ENCODE measurements at places on chromosomes 12 and 14. TPM values are rescaled to one million over a fixed set of nuclear protein-coding genes. Genes with fewer than 3 reads are reported as not detected.
A peak's percentile ranks its signal among the peaks of the same experiment; 100 is the strongest.

Gene ACOT6
- not detected for total RNA-seq

Gene DLGAP5
- total RNA-seq: 1.3 TPM

Gene BCL11B
- total RNA-seq: 196 TPM

Gene PTCSC3
- not detected for total RNA-seq

Gene NINJ2
- total RNA-seq: 2.6 TPM

Gene PAX9
- 0.23 TPM for total RNA-seq

Gene TSHR
- total RNA-seq: 0.25 TPM

GRCh38 chr12:45974883-45975282 lies 15.5 kb downstream of the SCAF11 start:
- no peaks in the 10 kb centered on the region for H3K27me3 ChIP-seq
- peaks cover 7% of the 10 kb centered on the region for H3K4me1 ChIP-seq
- H3K36me3 ChIP-seq: no peaks in the 10 kb centered on the region
- no peak overlapping the region for H3K4me3 ChIP-seq
- DNase-seq: no peak

GRCh38 chr12:9032202-9032964 lies 43.0 kb downstream of the KLRG1 start:
- DNase-seq: no peak
- peaks cover 67% of the 10 kb centered on the region for H3K4me1 ChIP-seq
- H3K27ac ChIP-seq: peak overlapping the region; percentile 17
- H3K36me3 ChIP-seq: peaks cover 17% of the 10 kb centered on the region
- no peaks in the 10 kb centered on the region for H3K27me3 ChIP-seq

DNA sequence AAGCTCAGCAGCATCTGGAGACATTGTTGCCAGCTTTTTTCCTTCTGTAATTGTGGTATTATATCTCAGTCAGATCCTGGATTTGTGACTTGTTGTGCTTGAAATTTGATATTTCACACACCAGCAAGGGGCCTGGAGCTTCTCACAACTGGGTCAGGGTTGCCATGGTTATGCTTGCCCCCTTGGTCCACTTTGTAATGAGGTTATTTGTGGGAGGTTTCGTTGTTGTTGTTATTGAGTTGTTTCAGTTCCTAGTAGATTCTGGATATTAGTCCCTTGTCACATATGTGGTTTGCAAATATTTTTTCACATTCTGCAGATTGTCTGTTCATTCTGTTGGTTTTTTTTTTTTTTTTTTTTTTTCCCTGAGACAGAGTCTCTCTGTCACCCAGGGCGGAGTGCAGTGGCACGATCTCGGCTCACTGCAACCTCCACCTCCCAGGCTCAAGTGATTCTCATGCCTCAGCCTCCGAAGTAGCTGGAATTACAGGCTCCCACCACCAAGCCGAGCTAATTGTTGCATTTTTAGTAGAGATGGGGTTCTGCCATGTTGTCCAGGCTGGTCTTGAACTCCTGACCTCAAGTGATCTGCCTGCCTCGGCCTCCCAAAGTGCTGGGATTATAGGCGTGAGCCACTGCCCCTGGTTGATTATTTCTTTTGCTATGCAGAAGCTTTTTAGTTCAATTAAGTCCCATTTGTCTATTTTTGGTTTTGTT lies 80.6 kb upstream of the ETV6 start:
- H3K27me3 ChIP-seq: no peaks in the 10 kb centered on the region
- no peak overlapping the region for H3K27ac ChIP-seq
- H3K4me3 ChIP-seq: no peak overlapping the region

GRCh38 chr12:88108021-88108420 lies 33.9 kb downstream of the CEP290 start:
- H3K4me1 ChIP-seq: no peaks in the 10 kb centered on the region
- peaks cover 38% of the 10 kb centered on the region for H3K36me3 ChIP-seq
- H3K27ac ChIP-seq: no peak overlapping the region
- H3K27me3 ChIP-seq: no peaks in the 10 kb centered on the region
- DNase-seq: no peak

DNA sequence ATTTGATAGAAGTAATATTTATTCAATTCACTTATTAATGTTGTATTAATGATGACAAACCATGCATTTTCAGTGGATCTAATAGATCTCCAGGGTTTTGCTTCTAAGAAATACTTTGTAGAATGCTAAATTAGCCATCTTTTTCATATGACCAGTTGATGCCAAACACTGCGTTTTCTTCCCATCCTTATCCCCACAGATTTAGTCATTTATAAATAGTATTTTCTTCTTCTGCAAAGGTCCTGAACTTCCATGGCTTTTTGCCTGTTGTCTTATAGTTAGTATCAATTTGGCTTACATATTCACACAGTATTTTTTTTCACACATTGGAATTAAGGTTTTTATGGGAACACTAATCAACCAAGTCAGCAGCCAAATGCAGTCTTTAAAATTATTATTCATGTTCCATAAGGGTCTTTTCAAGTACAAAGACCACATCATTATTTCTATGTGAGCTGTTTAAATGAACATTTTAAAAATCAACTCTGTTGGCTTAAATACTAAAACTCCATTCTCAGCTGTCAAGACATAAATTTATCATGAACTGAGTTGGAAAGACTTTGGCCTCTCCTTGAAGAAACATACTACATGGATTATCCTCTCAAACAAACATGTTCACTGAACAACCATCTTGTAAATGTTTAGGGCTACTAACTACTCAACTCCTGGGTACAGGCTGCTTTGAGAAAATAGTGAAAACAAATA lies 1278.4 kb upstream of the FLRT2 start:
- no peak overlapping the region for H3K4me3 ChIP-seq
- H3K27ac ChIP-seq: no peak overlapping the region
- H3K36me3 ChIP-seq: no peaks in the 10 kb centered on the region
- H3K4me1 ChIP-seq: no peaks in the 10 kb centered on the region
- no peaks in the 10 kb centered on the region for H3K27me3 ChIP-seq

DNA sequence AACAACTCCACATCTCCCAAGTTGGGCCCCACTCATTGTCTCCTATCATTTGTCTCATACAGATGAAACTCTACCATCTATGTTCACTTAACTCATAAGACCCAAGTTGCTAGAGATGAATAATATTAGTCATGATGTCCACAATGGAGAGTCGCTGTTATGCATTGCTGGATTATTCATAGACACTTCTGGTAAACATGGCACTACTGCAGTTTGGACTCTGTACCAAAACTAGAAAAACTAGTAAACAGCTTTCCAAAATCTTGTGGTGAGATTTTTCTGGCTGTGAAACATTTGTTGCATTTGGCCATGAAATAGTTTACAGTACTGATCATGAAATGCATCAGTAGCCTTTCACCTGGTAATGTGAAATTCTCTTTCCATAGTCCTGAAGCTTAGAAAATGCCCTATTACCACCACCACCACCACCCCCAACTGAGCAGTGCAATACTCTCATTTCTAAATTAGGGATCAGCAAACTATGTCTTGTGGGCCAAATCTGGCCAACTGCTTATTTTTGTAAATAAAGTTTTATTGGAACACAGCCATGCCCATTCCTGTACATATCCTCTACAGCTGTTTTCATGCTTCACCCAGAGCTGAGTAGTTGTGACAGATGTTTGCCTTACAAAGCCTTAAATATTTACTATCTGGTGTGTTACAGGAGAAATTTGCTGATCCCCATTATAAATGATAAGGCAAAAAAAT lies 236.5 kb downstream of the DPF3 start:
- H3K4me3 ChIP-seq: no peak overlapping the region
- H3K27me3 ChIP-seq: no peaks in the 10 kb centered on the region
- no peak for DNase-seq
- no peaks in the 10 kb centered on the region for H3K4me1 ChIP-seq
- H3K27ac ChIP-seq: no peak overlapping the region

- H3K27ac ChIP-seq: no peak overlapping the region
- DNase-seq: no peak
- no peaks in the 10 kb centered on the region for H3K27me3 ChIP-seq
- no peaks in the 10 kb centered on the region for H3K36me3 ChIP-seq
Observed at GRCh38 chr12:66623455-66623854, 55.4 kb downstream of the GRIP1 start.

GRCh38 chr12:123061441-123062205 lies 81.1 kb downstream of the ARL6IP4 start:
- H3K27me3 ChIP-seq: no peaks in the 10 kb centered on the region
- peaks cover 6% of the 10 kb centered on the region for H3K36me3 ChIP-seq
- DNase-seq: no peak
- no peak overlapping the region for H3K4me3 ChIP-seq

DNA sequence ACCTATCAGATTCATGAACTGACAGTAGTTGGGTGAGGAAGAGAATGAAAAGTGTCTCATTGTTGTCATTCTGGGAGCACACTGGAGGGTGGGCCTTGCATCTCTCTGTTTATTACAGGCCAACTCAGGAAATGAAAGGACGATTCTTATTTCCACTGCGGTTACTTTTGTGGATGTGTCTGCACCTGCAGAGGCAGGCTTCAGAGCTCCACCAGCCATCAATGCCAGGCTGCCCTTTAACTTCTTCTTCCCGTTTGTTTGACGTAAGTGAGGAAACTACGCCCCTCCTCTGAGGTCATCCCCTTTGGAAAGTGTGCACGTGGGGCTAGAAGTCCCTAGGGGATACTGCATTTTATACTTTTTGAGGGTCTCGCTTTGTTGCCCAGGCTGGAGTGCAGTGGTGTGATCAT lies 33.7 kb downstream of the TCTN1 start:
- H3K36me3 ChIP-seq: peaks cover 9% of the 10 kb centered on the region
- peaks cover 22% of the 10 kb centered on the region for H3K4me1 ChIP-seq
- peak overlapping the region; percentile 43 for H3K27ac ChIP-seq
- no peaks in the 10 kb centered on the region for H3K27me3 ChIP-seq
- no peak for DNase-seq
- H3K4me3 ChIP-seq: no peak overlapping the region

GRCh38 chr12:12939888-12940287 lies 12.1 kb downstream of the GPRC5D start:
- peaks cover 3% of the 10 kb centered on the region for H3K27me3 ChIP-seq
- H3K36me3 ChIP-seq: no peaks in the 10 kb centered on the region
- no peaks in the 10 kb centered on the region for H3K4me1 ChIP-seq
- no peak for DNase-seq
- H3K4me3 ChIP-seq: no peak overlapping the region

DNA sequence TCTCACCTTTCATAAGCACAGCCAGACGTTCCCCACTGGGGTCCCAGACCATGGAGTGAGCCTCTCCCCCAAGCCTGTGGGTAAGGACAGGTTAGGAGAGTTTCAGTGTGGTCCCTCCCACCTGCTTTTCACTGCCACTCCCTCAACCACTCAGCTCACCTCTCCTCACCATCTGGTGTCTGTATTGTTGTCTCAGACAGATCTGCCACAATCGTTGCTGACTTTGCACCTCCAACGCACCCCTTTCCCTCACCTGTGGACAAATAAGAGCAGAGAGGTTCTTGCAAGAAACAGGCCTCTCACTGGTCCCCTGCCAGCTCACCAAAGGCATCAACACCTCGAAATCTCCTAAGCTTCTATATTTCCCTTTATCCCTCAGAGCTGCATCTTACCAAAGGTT lies 8.8 kb downstream of the MYG1 start:
- no peak overlapping the region for H3K27ac ChIP-seq
- H3K36me3 ChIP-seq: peaks cover 13% of the 10 kb centered on the region
- no peak overlapping the region for H3K4me3 ChIP-seq
- no peaks in the 10 kb centered on the region for H3K4me1 ChIP-seq
- DNase-seq: no peak

GRCh38 chr12:114933428-114934160 lies 249.6 kb upstream of the TBX3 start:
- DNase-seq: no peak
- H3K36me3 ChIP-seq: no peaks in the 10 kb centered on the region
- no peak overlapping the region for H3K27ac ChIP-seq
- H3K27me3 ChIP-seq: no peaks in the 10 kb centered on the region
- H3K4me3 ChIP-seq: no peak overlapping the region

GRCh38 chr12:46657453-46658411 lies 168.1 kb downstream of the SLC38A4 start:
- no peak overlapping the region for H3K4me3 ChIP-seq
- no peaks in the 10 kb centered on the region for H3K36me3 ChIP-seq
- DNase-seq: no peak
- no peaks in the 10 kb centered on the region for H3K27me3 ChIP-seq
- no peak overlapping the region for H3K27ac ChIP-seq
- H3K4me1 ChIP-seq: no peaks in the 10 kb centered on the region

DNA sequence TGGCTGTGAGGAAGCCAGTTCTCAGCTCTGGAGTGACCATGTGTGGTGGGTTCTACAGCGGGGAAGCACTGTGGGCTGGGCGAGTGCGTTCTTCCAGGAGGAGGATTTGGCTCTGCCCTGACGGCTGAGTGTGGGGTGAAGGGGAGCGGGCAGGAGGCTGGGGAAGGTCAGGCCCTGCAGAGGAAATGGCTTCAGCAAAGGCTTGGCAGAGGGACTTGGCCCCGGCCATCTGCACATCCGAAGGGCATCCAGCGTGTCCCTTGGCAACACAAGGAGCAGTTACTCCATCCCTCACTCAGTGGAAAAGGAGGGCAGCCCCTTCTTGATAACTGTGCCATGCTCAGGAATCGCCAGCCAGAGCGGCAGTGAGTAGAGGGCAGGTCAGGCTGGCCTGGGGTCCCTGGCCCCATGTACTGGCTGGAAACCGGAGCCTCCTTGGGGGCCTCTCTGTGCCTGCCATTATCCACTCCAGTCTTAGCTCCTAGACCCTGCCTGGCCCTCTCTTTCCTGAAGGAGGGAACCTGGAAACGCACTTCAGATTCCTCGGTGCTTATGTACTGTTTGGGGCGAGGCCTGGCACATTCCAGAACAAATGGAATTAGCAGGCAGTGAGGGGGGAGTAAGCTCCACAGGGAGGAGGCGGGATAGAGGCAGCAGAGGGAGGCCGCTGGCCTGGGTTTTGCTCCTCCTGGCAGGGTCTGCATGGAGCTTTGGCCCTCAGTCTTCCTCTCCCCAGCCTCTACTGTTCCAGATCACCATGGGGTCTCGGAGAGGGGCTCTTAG lies 133.6 kb upstream of the NCOR2 start:
- H3K4me3 ChIP-seq: no peak overlapping the region
- peaks cover 25% of the 10 kb centered on the region for H3K27me3 ChIP-seq
- no peak for DNase-seq
- no peak overlapping the region for H3K27ac ChIP-seq
- H3K4me1 ChIP-seq: no peaks in the 10 kb centered on the region

- peaks cover 9% of the 10 kb centered on the region for H3K36me3 ChIP-seq
- H3K4me1 ChIP-seq: no peaks in the 10 kb centered on the region
- DNase-seq: no peak
- no peaks in the 10 kb centered on the region for H3K27me3 ChIP-seq
- H3K4me3 ChIP-seq: no peak overlapping the region
Observed at GRCh38 chr12:57367121-57367520, 63.7 kb downstream of the R3HDM2 start.

DNA sequence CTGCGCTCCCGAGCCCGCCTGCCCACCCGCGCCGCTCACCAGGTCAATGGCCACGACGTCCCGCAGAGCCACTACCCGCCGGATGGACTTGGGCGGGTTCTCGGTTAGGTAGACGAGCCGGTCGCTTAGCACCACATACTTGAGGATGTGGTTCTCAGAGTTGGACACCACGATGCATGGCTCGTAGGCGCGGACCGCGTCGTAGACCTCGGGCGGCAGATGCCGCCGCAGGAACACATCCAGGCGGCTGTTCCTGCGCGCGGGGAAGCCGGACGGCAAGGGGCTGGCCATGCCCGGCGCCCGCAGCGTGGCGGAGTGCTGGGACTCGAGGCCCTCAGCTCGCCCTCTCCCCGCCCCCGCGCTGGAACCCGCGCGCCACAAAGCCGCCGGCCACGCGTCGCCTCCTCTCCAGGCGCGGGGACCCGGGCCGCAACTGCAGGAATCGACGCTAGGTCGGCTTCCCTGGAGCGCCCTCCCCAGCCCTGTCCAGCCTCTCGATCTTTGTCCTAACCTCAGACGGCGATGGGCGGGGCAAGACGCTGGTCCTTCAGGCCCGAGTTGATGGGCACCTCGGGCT lies at the start of gene C12orf56:
C12orf56 (minus strand) TSS at position 484 of the 577 bp plus-strand sequence; CDS start at position 291, 193 bp downstream.
- H3K36me3 ChIP-seq: no peaks in the 10 kb centered on the region
- no peak for DNase-seq
- peak within 1 kb of the TSS; percentile 46 for H3K4me3 ChIP-seq
- H3K27ac ChIP-seq: no peak within 1 kb of the TSS
- no peaks in the 10 kb centered on the region for H3K27me3 ChIP-seq

All from T-cell (primary cell).